Neural crest cell (in vitro differentiated cells): ENCODE measurements at places on chromosomes 5 and 9.

- DNase-seq: no peak
Observed at GRCh38 chr9:78314550-78314949, 17.6 kb downstream of the PSAT1 start.

- peak; percentile 30 for DNase-seq
Observed at GRCh38 chr9:127854184-127854806, at the start of gene ENG. TSS of gene ENG (minus strand) at chr9:127854658. CDS start at chr9:127854355, 303 bp downstream.

DNA sequence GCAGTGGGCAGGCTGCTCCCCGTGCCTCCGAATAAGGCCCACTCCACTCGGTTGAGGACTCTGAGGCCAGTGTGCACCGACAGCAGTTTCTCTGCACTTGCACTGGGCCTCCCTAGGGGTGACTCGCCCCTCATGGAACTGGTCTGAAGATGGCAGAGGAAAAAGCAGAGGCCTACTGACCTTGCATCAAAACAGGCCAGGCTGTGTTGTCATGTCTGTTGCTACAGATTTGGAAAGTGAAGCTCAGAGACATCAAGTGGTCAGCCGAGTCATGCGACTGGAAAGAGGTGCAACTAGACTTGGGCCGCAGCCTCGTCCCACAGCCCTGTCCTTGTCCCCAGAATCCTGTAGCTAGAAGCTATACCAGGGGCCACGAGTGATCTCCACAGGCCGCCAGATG is 78.3 kb downstream of the DCP2 start:
- DNase-seq: no peak

GRCh38 chr5:162323466-162323865 is 255.9 kb downstream of the GABRG2 start:
- no peak for DNase-seq

GRCh38 chr5:134945041-134945440 is 22.7 kb upstream of the CATSPER3 start:
- DNase-seq: no peak

DNA sequence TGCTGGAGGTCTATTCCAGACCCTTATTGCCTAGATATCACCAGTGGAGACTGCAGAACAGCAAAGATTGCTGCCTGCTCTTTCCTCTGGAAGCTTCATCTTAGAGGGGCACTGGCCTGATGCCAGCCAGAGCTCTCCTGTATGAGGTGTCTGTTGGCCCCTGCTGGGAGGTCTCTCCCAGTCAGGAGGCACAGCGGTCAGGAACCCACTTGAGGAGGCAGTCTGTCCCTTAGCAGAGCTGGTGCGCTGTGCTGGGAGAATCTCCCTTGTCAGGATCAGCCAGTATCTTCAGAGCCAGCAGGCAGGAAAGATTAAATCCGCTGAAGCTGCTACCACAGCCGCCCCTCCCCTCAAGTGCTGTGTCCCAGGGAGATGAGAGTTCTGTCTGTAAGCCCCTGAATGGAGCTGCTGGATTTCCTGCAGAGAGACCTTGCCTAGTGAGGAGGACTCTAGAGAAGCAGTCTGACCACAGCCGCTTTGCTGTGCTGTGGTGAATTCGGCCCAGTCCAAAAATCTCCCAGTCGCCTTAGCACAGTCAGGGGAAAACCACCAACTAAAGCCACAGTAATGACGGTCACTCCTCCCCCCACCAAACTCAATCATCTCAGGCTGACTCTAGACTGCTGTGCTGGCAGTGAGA is 124.1 kb downstream of the JAKMIP2 start:
- DNase-seq: no peak
